Activated CD4-positive, alpha-beta T cell treated with anti-CD3 and anti-CD28 coated beads for 48 hours (primary cell): ENCODE measurements at places on chromosomes 16 and 17.

DNA sequence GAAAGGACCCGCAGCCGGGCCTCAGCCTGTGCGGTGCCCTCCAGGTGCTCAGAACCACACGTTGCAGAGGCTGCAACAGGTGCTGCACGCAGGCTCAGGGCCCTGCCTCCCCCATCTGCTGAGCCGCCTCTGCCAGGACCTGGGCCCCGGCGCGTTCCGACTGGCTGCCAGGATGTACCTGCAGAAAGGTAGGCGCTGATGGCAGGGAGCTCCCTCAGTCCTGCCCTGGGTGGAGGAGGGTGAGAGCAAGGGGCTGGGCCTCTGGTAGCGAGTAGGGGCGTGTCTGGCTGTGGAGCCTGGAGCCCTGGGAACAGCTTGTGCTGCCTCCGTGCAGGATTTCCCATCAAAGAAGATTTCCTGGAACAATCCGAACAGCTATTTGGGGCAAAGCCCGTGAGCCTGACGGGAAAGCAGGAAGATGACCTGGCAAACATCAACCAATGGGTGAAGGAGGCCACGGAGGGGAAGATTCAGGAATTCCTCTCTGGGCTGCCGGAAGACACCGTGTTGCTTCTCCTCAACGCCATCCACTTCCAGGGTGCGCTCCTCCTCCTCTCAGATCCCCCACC, 4.4 kb downstream of the SERPINF2 start:
- no peak for DNase-seq

- no peak for DNase-seq
These were observed 215.4 kb downstream of the SEC14L1 start for GRCh38 chr17:77356109-77356689.

DNA sequence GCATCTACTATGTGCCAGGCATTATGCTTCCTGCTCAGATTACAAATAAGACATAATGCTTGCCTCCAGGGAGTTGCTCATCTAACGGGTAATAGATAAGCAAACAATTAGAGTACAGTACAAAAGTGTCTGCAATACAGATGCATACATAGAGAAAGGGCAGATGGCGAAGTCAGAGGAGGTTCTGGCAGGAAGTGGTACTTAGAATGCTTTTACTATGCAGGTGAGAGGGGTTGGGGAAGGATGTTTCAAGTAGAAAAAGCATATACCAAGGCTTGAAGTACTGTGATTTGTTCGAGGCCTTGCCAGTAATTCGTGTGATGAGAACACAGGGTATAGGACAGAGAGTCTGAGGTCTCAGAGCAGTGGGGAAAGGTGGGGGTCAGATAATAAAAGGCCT, 349.8 kb downstream of the UTP18 start:
- DNase-seq: no peak

DNA sequence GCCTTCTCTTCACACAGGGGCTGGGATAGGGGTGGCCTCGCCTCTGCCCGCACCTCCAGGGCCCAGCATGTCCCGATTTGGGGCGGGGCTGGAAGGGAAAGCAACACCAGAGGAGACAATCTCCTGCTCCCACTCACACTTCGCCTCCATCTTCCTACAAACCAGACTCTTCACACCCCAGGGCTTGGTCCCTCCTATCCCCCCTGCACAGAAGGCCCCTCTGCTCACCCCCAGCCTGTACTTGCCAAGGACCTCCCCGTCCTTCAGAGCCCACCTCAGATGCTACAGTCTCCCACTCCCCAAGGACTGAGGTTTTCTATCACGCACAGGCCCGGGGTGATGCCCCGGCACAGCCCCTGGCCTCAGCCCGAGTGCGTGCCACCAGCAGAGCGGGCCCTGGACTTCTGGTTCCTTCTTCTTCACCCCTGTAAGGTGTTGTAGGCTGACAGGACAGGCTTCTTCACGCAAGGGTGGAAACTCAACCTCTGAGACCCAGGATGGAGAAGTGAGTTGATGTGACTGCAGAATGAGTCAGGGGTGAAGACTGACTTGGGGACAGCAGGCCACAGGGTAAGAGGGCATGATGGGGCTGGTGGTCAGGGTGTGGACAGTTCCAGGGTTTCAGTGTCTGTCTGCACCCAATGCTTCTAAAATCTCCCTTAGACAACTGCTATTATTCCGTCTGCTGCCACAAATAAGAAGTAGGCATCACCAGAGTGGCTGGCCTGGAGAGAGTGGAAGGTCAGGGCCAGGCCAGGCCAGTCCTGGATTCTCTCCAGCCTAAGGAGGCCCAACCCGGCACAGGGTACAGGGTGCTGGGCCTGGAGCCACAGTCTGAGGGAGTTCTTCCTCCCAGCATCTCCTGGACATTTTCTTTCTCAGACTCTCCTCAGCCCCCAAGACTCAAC, 2.5 kb downstream of the ITGAE start:
- no peak for DNase-seq

DNA sequence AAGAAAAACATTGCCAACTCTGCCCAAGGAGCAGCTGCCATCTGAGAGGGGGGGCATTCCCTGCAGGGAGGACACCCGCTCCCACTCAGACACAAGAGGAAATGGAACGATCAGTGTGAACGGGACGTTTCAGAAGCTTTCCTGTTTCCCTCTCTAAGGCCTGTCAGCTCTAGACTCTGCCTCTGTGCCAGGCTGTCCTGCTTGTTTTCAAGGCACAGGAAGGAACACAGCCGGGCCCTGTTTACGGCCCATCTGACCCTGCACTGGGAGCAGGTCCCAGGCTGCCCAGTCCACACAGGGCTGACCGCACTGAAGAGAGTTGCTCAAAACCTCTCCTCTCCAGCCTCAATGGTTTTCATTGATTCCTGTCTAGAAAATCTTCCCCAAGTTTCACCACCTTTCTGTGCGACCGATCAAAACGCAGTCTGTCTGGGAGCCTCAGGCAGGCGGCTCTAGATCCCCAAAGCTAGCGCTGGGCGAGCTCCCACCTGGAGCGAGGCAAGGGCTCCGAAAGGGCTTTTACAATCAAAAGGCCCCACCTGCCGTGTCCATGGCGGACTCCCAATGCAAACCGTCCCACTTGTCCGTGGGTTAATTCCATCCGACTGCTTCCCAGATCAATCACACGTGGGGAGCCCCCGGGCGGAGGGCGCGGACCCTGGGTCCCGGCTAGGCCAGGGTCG, 1.5 kb downstream of the PIEZO1 start:
- no peak for DNase-seq

GRCh38 chr16:14286368-14287230, 215.5 kb downstream of the MRTFB start:
- no peak for DNase-seq

DNA sequence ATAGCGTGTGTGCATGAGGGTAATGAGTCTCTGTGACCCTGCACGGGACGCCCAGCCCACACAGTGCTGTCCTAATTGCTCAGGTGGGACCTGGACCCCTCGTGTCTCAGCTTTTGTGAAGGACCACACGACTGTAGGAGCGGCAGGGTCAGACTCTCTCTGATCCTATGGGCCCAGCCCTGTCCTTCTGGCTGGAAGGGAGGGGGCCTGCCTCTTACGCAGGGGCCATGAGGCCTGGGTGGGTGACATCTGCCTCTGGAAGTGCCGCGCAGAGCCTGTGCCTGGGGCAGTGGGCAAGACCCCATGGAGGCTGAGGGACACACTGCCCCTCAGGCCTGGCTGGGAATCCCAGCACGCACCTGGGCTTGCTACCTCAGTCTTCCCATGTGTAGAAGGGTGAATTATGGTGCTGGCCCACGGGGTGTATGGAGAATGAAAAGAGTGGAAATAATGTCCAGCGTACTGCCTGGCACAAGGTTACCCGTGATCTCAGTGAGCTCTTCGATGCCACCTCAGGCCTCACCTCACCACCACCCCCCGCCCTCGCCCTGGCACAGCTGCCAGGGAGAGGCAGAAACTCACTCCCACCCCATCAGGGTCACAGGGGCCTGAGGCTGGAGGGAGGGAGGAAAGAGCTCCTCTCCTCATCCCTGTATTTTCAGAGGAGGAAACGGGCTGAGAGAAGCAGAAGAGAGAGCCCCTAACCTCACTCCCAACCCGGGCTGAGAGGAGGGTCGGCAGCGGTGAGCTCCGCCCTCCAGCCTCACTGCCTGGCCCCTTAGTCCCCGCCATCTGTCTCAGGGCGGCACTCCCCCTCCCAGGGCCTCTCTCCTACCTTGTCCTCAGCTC, 27.1 kb upstream of the DBNDD1 start:
- no peak for DNase-seq

DNA sequence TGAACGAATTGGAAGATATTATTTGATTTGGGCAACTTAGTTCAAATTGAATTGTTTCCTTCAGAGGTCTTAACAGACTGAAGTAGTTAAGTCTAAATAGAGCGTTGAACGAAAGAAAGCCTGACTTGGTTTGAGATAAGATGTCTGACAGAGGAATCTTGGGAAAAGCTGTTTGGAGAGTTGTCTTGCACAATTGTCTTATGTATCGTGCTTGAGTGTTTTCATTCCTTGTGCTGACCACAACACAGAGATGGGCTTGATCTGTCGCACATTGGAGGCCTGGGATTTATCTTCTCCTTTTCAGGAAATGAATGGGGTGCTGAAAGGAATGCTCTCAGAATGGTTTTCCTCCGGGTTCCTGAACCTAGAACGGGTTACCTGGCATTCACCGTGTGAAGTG, 7.8 kb downstream of the MLYCD start:
- DNase-seq: no peak

DNA sequence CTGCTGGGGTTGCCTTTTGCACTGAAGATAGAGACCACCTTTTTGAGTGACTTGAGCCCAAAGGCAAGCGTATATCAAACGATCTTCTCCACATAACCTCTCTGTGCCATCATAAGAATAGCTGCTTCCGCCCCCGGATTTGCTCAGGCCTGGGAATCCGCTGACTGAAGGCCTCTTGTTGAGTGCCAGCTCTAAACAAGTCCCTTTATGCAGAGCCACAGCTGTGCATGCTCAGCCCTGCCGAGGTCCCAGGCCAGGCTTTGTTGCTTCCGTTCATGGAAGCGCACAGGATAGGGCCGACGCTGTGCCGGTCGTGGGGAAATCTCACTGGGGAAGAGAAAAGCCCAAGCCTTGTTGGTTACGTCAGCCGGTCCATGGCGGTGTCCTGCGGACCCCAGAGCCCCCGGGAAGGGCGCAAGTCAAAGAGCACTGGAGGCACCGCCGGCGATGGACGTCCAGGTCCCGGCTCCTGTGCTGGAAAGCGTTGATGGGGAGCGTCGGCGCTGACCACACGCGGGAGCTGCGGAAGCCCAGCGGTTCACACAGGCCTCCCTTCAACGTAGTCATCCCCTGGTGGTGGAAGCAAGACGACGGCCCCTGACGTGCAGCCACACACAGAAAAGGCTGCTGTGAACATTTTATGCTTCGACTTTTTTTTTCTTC, 23.5 kb upstream of the RPL13 start:
- DNase-seq: no peak

DNA sequence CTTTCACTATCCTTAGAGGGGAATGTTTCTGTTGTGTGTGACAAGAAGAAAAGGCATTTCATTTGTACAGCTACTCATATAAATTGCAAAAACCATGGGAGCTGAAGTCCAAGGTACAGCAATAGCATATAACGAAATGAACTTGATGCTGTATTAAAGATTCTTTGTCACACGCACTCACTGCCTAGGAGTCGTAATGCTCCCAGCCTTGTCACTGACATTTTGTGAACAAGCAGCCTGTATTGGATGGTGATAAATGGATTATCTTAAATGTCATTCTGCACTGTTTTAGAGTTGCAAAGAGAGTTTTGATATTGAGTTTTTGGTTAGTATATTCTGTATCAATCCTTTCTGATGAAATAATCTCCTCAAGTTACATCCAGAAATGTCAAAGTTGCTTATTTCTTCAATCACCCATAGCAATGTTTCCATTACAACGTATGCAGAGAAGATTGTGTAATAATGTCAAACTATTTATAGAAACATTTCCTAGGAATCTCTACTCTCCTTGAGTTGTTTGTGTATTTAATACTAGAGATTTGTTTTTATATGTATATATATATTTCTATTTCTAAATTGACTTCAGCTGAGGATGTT, 270.6 kb downstream of the FTO start:
- no peak for DNase-seq

DNA sequence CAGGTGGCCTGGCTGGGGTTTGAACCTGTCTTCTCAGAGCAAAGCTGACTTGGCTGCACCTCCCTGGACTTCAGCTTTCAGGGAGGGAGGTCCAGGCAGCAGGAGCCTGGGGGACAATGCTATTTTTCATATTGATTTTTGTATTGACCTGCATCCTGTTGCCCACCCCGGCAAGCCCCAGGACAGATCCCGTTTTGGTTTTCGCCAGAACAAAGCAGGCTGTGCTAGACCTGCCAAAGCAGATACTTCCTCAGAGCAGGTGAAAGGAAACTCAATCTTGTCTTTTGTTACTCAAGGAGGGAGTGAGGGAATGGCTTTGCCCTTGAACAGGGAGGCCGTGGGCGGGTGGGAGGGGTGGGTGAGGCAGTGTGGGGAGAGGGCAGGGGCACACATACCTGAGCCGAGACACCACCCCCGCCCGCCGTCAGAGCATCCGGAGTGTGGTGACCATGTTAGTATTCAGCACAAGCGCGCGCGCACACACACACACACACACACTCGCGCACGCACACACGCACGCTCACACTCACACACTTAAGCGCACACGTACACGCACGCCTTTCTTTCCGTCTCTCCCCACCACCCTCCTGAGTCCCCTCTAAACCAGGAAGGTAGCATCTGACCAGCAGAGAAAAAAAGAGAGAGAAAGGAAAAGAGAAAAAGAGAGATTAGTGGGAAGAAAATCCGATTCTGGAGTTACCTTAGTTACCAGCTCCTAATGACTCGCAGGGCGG, 59.5 kb downstream of the RAI1 start:
- peak; percentile 51 for DNase-seq

DNA sequence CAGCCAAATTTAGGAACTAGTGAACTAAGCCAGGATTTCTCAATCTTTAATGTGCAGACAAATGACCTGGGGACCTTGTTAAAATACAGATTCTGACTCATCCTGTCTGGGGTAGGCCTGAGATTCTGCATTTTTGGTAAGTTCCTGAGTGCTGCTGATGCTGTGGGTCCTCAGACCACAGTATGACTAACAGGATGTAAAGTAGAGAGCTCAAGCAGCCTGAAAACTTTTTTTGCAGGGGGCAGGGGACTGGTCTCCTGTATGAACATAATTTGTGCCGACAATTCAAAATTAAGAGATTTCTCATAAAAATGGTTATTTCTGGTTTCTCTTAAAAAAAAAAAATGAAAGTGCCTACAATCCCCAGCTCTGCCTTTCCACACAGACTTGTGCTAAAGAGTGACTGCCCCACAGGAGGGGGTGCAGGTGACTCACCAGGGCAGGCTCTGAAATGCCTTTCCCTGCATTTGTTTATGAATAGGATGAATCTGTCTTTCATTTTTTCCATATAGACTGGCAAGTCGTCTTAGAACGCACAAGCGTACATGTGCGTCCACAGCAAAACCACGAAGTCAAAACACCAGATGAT, 271.5 kb downstream of the PHKB start:
- DNase-seq: peak; percentile 55

DNA sequence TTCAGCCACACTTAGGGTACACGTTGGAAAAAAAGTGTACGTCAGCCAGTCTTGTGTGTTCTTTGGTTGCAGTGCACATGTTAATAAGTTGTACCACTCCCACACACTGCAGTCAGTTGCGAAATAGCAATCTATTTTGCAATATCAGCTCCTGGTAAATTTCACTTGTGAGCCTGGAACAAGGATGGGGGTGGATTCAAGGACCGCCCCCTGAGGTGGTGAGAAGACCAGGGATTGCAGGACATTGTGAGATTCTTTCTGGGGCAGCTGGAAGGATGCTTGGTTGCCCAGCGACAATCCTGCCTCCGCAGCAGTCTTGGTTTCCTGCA, 78.6 kb upstream of the ZFHX3 start:
- DNase-seq: no peak
